IPS DF 6.9 (cell line): ENCODE measurements at places on chromosomes 13 and 19.

GRCh38 chr19:14318873-14319272, 62.4 kb upstream of the ADGRE5 start:
- DNase-seq = no peak

- DNase-seq = no peak
Observed at GRCh38 chr13:112032186-112032993, 34.6 kb upstream of the SOX1 start.

DNA sequence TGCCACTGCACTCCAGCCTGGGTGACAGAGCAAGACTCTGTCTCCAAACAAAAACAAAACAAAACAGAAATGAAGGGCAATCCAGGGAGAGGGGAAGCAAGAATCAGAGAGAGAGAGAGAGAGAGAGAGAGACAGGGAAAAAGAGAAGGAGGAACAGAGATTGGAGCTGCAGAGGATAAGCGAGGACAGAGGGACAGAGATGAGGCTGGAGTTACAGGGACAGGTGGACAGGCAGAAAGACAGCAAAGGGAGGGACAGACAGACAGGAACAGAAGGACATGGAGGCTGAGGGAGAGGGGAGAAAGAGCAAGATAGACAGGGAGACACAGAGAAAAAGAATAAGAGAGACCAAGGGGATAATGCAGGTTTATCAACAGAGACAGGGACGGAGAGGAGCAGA, 1.3 kb upstream of the CRX start:
- DNase-seq = no peak

DNA sequence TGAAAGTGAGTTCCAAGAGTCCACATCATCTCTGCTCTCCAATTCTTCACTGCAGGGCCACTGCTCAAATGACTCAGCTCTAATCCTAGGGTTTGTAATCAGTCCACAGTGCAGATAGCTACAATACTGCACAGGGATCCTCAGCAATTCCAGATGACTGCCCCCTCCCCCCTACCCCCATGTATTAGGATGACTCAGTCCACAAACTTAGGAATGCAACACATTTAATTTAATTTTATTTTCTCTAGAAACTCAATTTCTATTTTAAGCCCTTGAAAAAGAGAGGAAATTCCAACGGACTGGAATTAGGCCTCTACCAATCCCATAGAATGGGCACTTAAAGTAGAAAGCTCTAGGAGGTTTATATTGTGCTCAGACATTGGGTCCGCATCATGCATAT, 173.8 kb upstream of the SOX21 start:
- DNase-seq = no peak

- DNase-seq = no peak
Observed at GRCh38 chr13:43988302-43988701, 108.6 kb downstream of the LACC1 start.

GRCh38 chr19:3397266-3398022, 31.1 kb downstream of the NFIC start:
- DNase-seq = no peak
